ENCODE measurements at places on chromosomes 7 and 10.

- no peaks in the 10 kb centered on the region for H3K36me3 ChIP-seq
- no peak overlapping the region for H3K4me3 ChIP-seq
- no peak overlapping the region for H3K27ac ChIP-seq
- no peak for DNase-seq
- peaks cover 3% of the 10 kb centered on the region for H3K27me3 ChIP-seq
These were observed 28.6 kb upstream of the PROSER2 start for GRCh38 chr10:11794566-11794965.

DNA sequence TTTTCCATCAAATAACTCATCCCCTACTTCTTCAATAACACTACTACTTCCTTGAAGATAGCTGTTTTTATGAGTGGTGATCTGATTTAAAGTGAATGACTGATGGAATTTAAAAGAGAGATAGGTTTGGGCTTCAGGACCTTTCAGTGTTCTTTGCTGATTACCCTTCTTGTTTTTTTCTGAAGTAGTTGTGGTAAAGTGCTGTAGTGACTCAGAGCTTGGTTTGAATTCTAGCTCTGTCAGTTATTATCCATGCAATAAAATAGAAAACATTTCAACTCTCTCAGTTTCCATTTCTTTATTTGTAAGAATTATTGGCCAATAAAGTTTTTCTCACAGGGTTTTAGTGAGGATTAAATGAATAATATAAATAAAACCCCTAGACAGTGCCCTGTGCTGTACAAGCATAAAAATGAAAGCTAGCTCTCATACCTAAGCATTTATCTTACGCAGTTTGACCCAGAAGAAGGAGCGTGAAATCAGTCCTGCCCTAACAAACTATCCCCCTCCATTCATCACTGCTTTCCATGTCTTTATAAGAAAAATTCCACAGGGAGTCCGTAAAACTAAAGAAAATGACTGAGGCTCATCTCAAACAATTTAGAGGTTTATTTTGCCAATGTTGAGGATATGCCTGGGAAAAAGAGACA, 25.1 kb upstream of the AKAP9 start:
- no peaks in the 10 kb centered on the region for H3K36me3 ChIP-seq
- DNase-seq = no peak
- H3K4me3 ChIP-seq = no peak overlapping the region
- H3K27ac ChIP-seq = no peak overlapping the region

DNA sequence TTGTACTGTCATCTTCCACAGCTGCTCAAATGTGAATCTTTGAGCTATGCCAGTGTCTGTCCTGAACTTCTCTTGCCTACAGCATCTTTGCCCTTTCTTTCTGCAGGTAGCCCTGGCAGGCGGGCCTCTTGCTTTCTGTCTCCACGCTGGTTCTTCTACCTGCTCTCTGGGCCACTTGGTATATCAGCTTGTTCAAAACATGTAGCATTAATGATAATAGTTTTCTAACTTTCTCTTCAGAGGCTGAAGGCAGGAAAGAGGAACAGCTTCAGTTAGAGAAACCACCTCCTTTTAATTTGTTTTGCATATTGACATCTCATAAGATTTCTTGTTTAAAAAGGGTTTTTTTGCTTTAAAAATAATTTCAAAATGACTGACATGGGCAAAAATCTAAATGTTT, 923 bp upstream of the FGL2 start:
- peaks cover 3% of the 10 kb centered on the region for H3K4me1 ChIP-seq
- no peak for DNase-seq
- H3K27ac ChIP-seq = no peak overlapping the region
- H3K4me3 ChIP-seq = no peak overlapping the region

DNA sequence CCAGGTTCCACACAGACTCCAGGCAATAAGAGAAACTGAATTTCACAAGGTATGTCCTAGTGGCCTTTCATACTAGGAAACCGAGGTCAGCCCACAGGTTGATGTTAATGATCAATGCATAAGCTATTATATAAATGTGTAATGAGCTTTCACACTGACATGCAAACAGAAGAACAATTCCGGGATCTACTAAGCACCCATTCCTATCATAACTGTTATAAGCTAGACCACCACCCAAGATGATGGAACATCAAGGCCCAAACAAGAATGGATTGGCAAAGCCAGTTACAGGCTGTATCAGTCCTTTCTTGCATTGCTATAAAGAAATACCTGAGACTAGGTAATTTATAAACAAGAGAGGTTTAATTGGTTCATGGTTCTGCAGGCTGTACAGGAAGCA, 15.2 kb downstream of the SORBS1 start:
- no peak for DNase-seq
- H3K27me3 ChIP-seq = no peaks in the 10 kb centered on the region
- H3K4me1 ChIP-seq = no peaks in the 10 kb centered on the region
- no peaks in the 10 kb centered on the region for H3K36me3 ChIP-seq
- no peak overlapping the region for H3K4me3 ChIP-seq

- H3K4me3 ChIP-seq = no peak overlapping the region
- no peaks in the 10 kb centered on the region for H3K4me1 ChIP-seq
- no peaks in the 10 kb centered on the region for H3K27me3 ChIP-seq
- no peak overlapping the region for H3K27ac ChIP-seq
- H3K36me3 ChIP-seq = no peaks in the 10 kb centered on the region
- DNase-seq = no peak
These were observed 120.6 kb downstream of the LYZL1 start for GRCh38 chr10:29409241-29410054.

DNA sequence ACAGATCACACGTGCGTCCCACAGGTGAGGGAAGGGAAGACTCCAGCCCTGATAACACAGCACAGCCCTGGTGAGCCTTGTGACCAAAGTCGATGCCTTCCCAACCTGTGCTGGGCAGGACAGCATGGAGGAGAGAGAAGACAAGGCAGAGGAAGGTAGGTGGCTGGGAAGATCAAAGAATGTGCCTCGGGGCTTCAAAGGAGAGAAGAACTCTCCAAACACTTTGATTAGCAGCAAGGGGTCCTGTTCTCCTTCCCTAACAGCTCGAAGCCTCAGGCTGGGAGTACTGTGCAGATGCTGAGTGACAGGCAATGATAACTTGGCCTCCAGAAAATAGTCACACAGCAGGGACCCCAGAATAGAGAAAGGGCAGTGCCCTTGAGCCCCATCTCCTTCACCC, 288.5 kb downstream of the TCERG1L start:
- H3K36me3 ChIP-seq = no peaks in the 10 kb centered on the region
- no peaks in the 10 kb centered on the region for H3K27me3 ChIP-seq
- no peak overlapping the region for H3K4me3 ChIP-seq
- H3K4me1 ChIP-seq = no peaks in the 10 kb centered on the region

DNA sequence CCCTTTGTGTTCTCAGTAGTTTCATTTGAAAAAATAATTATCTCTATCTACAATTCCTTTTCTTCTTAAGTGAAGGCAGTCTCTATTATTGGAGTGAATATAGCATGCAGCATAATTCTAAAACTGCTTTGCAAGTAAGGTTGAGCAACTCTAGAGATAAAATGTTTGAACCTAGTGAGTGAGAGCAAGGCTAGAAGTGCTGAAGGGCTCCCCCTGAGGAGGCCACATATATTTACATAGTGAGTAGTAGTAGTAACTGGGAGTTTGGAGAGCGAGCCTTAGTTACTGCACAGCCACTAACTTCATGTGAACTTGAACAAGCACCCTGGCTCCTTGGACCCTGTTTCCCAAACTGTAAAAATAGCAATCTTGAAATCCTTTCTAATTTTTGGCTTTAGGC, 141.5 kb upstream of the DKK1 start:
- no peaks in the 10 kb centered on the region for H3K36me3 ChIP-seq
- no peaks in the 10 kb centered on the region for H3K4me1 ChIP-seq
- no peak overlapping the region for H3K27ac ChIP-seq

DNA sequence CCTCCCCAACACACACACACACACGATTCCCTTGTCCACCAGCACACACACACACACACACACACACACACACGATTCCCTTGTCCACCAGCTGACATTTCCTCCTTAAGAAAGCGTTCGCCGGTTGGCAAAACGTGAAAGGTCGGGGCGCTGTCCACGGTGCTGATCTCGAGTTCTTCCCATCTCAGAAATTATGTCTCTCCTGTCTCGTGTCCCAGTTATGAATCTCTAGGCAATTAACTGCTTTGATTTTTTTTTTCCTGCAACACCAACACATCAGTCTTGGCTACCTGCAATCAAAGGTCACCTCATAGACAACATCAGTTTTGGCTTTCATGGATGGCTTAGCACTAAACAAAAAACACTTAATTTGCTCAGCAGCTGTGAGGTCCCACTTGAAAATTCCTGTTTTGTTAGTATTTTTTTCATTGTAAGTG, 1.9 kb downstream of the INA start:
- no peak overlapping the region for H3K4me3 ChIP-seq
- DNase-seq = peak; percentile 75
- H3K36me3 ChIP-seq = peaks cover 14% of the 10 kb centered on the region
- peaks cover 20% of the 10 kb centered on the region for H3K4me1 ChIP-seq
- no peak overlapping the region for H3K27ac ChIP-seq

GRCh38 chr7:30785786-30786185, 14.6 kb downstream of the MINDY4 start:
- H3K4me1 ChIP-seq = no peaks in the 10 kb centered on the region
- H3K4me3 ChIP-seq = no peak overlapping the region
- H3K27ac ChIP-seq = no peak overlapping the region

DNA sequence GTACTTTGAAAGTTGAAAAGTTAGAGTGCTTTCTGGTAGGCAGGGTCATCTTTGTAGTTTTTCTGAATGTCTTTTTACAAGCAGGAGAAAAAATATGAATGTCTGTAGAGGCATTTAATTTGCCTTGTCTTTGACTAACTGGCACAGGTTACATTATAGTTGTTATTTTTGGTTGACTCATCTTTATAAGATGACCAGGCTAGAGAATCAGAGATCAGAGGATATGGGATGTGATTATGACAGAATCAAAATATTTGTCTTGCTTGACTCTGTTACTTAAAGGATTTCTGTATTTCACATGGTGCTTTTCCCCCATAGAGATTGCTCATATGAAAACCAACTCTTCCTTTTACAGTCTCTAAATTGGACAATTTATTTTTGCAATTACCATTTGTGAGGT, 2.4 kb downstream of the ZMYND11 start:
- no peaks in the 10 kb centered on the region for H3K36me3 ChIP-seq
- no peak for DNase-seq
- H3K4me3 ChIP-seq = no peak overlapping the region
- H3K4me1 ChIP-seq = peaks cover 14% of the 10 kb centered on the region

DNA sequence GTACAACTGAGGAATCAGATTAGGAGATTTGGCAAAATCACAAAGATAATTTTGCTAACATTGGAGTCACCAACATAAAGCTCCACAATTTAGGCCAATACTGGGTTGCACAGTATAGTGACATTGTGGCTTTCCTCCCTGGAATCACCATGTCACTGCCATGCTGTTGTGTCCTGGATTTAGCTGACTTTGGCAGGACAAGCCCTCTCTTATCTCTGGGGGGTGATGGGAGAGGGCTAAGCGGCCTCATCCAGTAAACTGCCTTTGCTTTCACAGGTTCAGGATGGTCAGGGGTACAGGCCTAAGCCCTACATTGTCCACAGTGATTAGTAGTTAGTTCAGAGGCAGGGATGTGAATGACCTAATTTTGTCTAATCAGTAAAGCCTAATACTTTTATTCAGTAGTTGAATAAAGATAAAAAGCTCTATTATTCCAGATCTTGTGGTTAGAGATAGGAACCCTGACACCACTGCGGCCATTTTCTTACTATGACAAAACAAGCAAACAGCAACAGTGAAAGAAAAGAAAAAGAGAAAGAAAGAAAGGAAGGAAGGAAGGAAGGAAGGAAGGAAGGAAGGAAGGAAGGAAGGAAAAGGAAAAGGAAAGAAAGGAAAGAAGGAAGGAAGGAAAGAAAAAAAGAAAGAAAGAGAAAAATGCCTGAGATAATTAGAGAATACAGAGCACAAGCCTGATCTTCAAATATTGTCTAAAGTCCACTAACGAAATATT, 140.1 kb downstream of the ETV1 start:
- DNase-seq = no peak
- no peak overlapping the region for H3K4me3 ChIP-seq
- no peak overlapping the region for H3K27ac ChIP-seq

DNA sequence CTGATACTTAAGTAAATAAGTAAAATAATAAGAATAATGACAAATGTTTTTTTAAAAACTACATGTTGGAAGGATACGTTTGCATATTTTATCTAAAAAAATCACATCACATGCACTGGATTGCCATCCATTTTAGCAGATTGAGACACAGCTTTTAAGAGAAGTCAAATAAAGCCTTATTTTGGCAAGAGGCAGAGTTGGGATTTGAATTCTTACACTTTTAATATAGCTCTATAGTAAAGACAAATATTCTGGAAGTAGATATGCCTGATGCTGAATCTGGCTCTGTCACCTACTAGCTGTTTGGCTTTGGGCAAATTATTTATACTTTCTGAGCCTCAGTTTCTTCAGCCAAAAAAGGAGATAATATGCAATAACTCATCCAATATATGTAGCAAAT, 386.4 kb downstream of the ETV1 start:
- no peaks in the 10 kb centered on the region for H3K4me1 ChIP-seq
- no peak for DNase-seq
- H3K36me3 ChIP-seq = no peaks in the 10 kb centered on the region
- no peaks in the 10 kb centered on the region for H3K27me3 ChIP-seq
- no peak overlapping the region for H3K4me3 ChIP-seq

GRCh38 chr10:52955337-52955736, 182.8 kb upstream of the MBL2 start:
- no peaks in the 10 kb centered on the region for H3K4me1 ChIP-seq
- H3K4me3 ChIP-seq = no peak overlapping the region
- no peaks in the 10 kb centered on the region for H3K36me3 ChIP-seq
- no peak for DNase-seq
- no peak overlapping the region for H3K27ac ChIP-seq
- peaks cover 4% of the 10 kb centered on the region for H3K27me3 ChIP-seq

DNA sequence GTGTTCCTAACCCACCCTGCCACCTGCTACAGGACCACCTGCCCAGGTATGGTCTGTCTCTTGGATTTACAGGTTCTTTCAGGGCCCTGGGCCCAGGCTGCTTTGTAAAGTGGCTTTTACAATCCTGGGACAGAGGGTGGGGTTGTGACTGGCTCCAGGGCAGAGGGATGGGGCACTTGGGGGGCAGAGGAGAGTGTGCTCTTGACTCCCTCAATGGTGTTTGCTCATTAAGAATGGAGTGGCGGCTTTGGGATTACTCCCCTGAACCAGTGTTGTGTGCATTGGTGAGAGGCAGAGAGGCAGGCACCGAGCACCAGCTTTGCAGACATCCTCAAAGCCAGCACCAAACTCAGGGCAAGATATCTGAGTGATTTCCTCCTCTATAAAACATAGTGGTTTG, 43.5 kb downstream of the VWA2 start:
- H3K27me3 ChIP-seq = no peaks in the 10 kb centered on the region
- H3K4me3 ChIP-seq = no peak overlapping the region
- H3K36me3 ChIP-seq = no peaks in the 10 kb centered on the region
- peaks cover 1% of the 10 kb centered on the region for H3K4me1 ChIP-seq
- no peak for DNase-seq
- H3K27ac ChIP-seq = no peak overlapping the region

- H3K27ac ChIP-seq = no peak overlapping the region
- no peak for DNase-seq
- no peak overlapping the region for H3K4me3 ChIP-seq
These were observed 32.0 kb downstream of the THNSL1 start for GRCh38 chr10:25048450-25048849.

All from neuronal stem cell (in vitro differentiated cells).